ENCODE measurements at places on chromosomes 13 and 19.

GRCh38 chr13:80447747-80448146 is 106.8 kb upstream of the SPRY2 start:
- no peak for DNase-seq

DNA sequence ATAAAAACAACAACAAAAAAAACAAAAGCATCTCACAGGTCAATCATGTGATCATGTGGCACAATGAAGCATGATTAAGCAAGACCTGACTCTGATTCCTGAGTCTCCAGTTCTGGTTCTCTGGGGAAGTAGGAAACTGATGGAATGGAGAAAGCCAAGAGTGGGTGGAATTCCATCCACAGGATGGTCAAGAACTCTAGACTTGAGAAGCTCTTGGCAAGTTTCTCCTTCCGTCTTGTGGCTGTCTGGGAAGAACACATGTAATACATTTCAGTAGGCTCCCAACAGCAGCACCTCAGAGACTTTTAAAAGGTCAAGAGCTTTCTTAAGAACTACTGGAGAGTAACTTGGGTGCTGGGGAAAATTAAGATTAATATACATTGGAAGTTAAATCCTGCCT is 78.6 kb upstream of the TSHZ3 start:
- no peak for DNase-seq

- no peak for DNase-seq
These were observed 6.8 kb downstream of the CSNK1G2 start for GRCh38 chr19:1947651-1948209.

DNA sequence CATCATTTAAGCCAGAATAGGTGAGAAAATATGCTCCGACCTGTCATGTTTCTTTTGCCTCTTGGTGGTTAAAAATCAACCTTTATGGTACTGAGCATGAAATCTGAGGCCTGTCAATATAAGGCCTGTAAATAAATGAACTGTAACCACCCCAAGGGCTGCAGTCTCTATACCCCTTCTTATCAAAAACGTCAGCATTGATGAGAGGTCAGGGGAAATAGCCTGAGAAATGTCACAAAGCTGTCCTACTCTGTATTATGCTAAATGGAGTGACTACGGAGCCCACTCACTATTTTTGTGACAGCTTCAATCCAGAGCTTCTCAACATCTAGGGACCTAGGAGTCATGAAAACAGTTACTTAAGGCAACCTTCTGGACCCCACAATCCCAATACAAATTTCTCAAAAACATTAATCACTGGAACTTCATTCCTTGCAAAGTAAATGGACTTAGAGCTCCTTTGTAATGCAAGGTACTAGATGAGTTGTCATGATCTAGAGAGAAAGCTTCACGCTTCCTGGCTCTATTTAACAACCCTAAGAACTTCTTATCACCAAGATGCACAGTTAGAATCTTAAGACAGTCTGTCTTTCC is 2.7 kb upstream of the RAP2A start:
- DNase-seq: no peak

DNA sequence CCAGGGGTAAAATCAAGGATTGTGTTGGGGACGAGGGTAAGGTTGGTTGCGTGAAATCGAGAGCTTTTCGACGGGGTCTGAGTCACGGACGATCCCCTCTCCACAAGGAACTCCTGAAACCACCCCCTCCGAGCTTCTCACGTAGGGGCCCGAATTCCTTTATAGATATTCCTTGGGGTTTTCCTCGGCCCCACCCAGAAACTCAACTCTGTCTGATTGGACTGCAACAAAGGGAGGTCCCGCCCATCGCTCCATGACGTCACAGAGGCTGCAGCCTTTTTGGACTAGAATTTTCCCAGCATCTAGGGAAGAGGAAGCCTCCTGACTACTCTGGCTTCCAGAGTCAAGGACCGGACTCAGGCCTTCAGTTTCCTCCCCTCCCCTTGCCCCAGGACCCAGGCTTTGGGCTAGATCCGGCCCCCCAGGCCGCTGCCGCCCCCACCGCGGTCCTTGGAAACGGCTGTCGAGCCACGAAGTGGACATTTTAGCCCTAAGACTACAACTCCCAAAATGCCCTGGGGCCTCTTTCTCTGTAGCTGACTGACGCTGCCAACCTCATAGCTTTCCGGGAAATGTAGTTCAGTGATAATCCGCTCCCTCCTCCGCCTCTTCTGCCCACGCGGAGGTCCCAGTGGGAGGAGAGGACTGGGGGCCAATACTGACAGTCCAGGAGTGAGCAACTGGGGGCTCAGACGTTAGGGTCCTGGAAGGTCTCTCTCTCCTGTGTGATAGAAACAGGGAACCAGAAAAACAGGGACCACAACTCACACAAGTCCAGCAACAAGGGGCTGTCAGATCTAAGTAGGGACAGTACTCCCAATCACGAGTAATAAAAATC is at the start of gene IZUMO1:
Gene IZUMO1, minus strand, starts transcription at position 172 of the 838 bp plus-strand sequence. CDS start 1,050 bp downstream, outside the sequence.
- peak; percentile 60 for DNase-seq

- DNase-seq: no peak
These were observed 10.7 kb downstream of the C19orf25 start for GRCh38 chr19:1468274-1468820.

- no peak for DNase-seq
These were observed 151.5 kb downstream of the SOX1 start for GRCh38 chr13:112218416-112218815.

- DNase-seq: no peak
These were observed 10.3 kb downstream of the TNFSF9 start for GRCh38 chr19:6540918-6541689.

GRCh38 chr13:108920137-108920536 is 290.7 kb downstream of the MYO16 start:
- DNase-seq: no peak
